ENCODE measurements at places on chromosomes 1 and 21.

GRCh38 chr1:103267893-103268292, 159.6 kb upstream of the COL11A1 start:
- no peak for DNase-seq

DNA sequence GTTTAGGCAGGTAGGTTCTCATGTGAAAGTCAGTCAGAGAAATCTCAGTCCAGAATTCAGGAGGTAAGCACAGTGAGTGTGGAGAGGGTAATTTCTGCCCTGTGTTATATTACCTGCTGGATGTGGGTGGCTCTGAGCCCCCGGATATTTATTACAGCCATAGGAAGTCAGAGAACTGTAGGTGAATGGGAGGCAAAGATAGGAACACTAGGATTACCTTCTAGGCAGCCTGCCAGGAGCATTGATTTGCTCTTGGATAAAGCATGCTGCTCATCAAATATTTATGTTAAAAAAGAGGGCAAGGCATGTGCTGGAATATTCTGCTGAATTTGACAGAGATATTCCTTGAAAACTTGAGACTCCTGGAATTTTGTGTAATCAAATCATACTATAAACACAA, 8.5 kb downstream of the GNG12 start:
- DNase-seq = no peak

- no peak for DNase-seq
Observed at GRCh38 chr1:246613096-246613758, 47.0 kb downstream of the CNST start.

GRCh38 chr1:206666954-206667665, 17.6 kb upstream of the MAPKAPK2 start:
- DNase-seq = no peak

GRCh38 chr1:203410182-203410900, 59.4 kb upstream of the FMOD start:
- no peak for DNase-seq
